ENCODE measurements at places on chromosomes 4 and X.

DNA sequence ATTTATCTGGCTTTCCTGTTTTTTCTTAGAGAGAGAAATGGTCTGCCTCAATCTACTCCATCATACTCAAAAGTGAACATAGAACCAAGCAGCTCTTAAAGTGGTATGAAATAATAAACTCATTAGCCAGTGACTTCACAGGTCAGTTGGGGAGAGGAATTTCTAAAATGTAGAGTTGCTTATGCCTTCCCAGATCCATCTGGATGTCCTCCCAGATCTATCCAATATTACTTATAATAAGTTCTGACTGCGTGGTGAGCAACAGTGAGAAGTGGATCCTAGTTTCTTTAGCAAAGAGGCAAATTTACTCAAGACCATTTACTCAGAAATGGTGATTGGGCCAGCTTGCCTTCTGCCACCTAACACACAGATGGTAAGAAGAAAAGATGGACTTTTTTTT is 748.0 kb downstream of the PCDH18 start:
- no peak for DNase-seq

- no peak for DNase-seq
These were observed 728 bp downstream of the UBA6 start for GRCh38 chr4:67700116-67700737.

DNA sequence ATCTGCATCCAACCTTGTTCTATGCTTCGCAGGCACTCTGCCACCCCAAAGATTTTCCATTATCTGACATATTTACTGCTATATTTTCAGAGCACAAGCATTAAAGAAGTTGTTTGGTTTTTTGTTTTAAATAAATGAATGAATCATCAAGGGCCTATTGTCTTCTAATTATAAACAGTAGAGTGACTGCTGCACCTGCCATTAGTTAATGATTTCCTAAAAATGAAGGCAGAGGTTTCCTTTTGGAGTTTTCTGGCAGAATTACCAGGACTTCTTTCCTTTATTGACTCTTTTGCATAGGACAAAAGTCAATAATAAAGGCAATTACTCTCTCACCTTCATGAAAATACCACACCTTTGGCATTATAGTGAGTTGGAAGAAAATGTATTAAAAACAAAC is 238.1 kb downstream of the INPP4B start:
- no peak for DNase-seq

GRCh38 chr4:99208719-99209075 is 10.3 kb downstream of the ADH6 start:
- DNase-seq, result no peak

- DNase-seq, result no peak
These were observed 11.1 kb upstream of the FAM9C start for GRCh38 chrX:13055486-13055885.

DNA sequence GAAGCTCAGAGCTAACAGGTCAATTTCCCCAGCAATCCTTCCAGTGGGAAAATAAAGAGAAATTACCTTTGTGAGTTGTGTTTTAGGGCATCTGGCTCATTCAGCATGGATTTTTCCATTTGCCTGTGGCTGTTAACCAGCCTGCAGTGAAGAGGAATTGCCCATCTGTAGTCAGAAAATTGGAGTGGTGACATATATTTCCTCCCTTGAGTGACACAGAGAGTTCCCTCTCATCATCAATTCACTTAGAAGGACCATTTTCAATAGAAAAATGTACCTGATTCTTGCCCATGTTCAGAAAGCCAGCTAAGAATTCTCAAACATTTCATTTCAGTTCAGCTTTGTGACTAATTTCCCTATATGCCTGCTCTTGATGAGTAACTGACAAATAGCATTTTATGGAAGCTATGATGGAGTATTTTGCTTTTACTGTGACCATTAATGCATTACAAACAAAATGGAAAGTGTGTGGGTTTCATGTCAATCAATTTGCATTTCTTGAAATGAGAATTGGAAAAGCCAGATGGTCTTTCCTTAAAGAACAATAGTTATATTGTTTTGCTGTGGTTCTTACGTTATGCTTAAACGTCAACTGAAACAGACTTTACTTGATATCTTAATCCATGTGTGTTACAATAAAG is 155.8 kb downstream of the NWD2 start:
- DNase-seq, result no peak

GRCh38 chrX:108122748-108123147 is 31.2 kb downstream of the ATG4A start:
- DNase-seq, result no peak

- DNase-seq, result no peak
These were observed 90.7 kb upstream of the MCF2 start for GRCh38 chrX:139798701-139799100.

DNA sequence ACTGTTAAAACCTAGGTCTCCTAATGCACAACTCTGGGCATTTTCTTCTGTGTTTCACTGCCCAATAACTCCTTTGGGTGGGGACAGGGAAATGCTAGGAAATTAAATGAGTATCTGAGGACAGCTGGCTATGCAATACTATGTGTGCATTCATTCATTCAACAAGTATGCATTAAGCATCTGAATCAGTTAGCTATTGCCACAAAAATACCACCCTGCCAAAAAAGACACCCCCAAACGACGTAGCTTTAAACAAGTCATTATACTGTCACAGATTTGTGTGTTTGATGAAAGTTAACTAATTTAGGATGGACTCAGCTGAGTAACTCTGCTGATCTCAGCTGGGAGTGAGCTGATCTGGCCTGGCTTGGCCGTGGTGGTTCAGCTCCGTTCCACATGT is 29.8 kb upstream of the PTCHD1 start:
- no peak for DNase-seq

DNA sequence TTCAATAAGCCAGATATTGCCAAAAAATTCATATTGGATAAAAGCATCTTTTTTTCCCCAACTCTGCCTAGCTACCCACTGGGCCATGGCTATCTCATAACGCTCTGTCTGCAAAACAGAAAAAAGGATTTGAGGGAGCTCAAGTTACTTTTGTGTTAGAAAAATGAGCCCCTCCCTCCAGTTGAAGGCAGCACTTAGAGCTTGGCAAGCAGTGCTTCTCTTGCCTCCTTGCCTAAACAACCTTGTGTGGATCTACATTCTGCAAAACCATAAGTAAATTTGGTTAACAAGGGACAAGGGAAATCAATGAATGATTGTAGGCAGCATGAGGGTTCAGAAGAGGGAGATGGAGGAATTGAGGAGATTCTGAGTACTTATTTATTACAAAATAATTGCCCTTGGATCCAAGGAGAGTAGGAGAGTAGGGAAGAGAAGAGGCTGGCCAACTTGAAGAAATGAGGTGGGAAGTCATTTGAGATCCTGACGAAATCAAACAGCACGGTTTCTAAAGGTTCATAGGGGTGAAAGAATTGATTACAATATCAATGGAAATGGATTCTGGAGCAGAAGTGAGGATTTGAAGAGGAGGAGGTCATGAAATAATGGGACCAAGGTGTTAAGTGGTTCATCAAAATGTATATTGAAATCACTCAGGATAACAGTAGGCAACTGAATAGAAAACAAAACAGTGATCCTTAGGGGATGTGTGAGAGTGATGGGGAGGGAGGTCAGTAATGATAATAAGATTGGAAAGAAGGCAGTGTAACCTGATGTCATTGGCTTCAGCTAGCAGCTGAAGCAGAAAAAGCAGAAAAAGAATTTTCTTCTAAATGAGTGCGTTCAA is 434.8 kb upstream of the IGFBP7 start:
- DNase-seq, result no peak

GRCh38 chrX:11992271-11992670 is 146.0 kb upstream of the FRMPD4 start:
- DNase-seq, result no peak

- no peak for DNase-seq
These were observed 167.1 kb upstream of the CENPE start for GRCh38 chr4:103365285-103365684.

DNA sequence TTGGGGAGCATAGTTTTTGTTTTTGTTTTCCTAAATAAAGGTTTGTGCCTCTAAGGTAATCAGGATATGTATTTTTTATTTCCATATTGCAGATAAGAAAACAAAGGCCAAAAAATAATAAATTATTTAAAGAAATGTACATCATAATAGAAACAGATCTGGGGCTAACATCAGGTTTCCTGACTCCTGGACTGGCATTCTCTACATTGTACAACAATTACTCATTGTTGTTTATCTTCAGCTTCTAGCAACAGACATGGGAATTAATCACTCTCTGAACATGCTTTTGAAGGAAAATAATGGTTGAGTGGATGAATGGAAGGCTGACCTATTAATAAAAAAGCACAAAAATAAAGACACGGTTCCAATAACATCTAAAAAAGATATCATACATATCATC is 146.2 kb downstream of the KCNIP4 start:
- no peak for DNase-seq

GRCh38 chr4:169096221-169096620 is 86.2 kb upstream of the CBR4 start:
- no peak for DNase-seq

DNA sequence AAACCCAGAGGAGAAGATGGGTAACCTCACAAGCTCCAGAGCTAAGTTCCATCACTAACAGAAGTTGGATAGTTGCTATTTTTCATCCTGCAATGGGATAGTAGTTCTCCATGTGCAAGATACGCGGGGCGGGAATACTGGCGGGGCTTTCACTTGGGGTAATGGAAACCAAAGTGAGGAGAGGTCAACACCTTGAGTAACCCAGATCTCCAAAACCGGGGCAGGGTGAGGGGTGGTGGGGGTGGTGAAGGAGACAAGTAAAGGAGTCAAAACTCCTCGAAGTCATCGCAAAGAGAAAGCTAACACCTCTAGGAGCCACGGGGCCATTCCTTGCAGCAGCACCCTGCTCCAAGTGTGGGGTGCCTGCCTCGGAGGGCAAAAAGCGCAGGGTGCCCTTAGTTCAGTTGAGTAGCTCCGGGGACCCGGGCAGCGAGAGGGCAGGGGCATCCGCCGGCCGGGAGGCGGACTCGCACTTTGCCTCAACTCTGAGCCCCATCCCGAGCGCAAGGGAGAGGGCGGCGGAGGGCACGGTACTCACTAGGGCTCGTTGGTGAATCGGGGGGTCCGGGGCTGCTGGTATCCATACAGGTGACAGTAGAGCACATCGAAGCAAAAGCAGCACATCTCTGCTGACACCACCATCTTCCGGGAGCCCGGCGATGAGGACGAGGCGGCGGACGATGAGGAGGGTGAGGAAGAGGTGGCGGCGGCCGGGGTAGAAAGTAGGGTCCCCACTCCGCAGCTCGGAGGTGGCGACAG is 645 bp downstream of the AMMECR1 start:
- DNase-seq, result no peak

- DNase-seq, result no peak
These were observed 166.1 kb downstream of the BCOR start for GRCh38 chrX:39931529-39932282.

DNA sequence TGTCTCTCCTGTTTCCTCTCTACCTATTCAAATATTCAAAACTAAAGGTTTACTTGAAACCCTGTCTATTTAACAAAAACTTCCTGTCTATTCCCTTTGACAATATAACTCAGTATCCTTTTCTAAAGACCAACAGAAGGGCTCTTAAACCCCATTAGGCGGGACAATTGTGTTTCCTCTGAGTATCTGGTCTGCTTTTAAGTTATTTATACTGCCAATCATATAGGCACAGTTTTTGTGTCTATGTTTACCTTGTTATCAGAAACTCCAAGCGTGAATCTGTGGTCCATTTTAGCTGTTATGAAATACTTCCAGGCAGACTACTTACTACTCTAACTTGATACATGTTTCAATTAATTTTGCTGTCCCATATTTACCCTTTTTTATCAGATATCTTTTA is 350.0 kb upstream of the CTSO start:
- DNase-seq, result no peak

GRCh38 chr4:3818371-3818770 is 52.2 kb downstream of the ADRA2C start:
- no peak for DNase-seq

GRCh38 chr4:70559211-70559830 is 32.7 kb upstream of the AMBN start:
- DNase-seq, result no peak

- DNase-seq, result no peak
These were observed 327.3 kb downstream of the CAMK2D start for GRCh38 chr4:113434247-113434587.

GRCh38 chr4:141642063-141642462 is 5.7 kb downstream of the IL15 start:
- DNase-seq, result no peak

- DNase-seq, result no peak
These were observed 833.9 kb upstream of the PRKX start for GRCh38 chrX:4547213-4547836.

DNA sequence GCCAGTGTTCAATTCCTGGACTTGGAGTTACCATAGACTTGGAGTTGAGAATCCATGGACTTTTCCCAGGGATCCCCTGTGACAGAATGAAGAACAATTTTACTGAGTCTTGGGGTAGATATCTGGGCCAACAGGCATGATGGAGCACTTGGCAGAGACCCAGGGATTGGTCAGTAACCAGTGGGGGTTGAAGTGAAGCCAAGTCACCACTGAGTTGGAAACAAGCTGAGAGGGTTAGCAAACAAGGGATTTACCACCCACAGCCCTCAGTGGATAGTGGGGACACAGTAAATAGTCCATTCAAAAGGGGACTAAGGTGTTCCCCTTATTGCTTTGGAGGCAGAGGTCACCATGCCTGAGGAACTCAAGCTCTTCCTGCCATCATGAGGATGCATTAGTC is 281.7 kb downstream of the PPP1R2C start:
- DNase-seq, result no peak

GRCh38 chr4:71230271-71231128 is 108.3 kb upstream of the SLC4A4 start:
- no peak for DNase-seq

DNA sequence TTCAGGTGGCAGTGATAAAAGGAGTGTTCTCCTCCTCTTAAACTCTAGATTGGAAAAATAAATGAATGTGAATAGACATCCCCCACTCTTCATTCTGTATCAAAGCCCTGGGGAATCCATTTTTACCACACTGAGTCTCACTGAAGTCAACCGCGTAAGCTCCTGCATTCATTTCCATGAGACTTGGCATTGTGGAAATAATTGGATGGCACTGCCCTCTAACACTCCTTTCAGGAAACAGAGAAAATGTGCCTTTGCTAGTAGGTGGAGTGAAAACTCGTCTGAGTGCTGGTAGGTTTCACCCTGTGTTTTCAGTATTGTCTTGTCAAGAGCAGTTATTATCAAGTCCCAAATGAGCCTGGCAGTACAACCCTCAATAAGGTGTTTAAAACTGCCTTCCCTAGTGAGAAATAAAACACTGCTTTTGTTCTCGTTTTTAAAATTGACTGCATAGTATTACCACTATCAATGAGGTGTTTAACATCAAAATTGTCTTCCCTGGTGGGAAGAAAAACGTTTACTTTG is 9.7 kb upstream of the CDKN2AIP start:
- DNase-seq, result no peak

DNA sequence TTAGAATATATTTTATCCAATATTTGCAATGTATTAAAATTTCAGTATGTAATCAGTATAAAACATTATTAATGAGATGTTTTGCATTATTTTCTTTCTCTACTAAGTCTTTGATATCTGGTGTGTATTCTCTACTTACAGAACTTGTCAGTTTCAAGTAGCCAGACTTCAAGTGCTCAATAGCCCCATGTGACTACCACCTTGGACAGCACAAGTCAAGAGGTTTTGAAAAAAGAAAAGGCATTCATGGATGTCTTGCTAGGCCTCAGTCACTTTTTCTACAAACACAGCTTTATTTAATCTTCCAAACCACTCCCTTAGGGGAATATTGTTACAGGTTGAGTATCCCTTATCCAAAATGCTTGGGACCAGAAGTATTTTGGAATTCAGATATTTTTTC is 189.4 kb downstream of the QDPR start:
- no peak for DNase-seq

All from AG04450 (cell line).